Coronary artery (tissue), 2 donors: ENCODE measurements at places on chromosomes 5 and 9.

DNA sequence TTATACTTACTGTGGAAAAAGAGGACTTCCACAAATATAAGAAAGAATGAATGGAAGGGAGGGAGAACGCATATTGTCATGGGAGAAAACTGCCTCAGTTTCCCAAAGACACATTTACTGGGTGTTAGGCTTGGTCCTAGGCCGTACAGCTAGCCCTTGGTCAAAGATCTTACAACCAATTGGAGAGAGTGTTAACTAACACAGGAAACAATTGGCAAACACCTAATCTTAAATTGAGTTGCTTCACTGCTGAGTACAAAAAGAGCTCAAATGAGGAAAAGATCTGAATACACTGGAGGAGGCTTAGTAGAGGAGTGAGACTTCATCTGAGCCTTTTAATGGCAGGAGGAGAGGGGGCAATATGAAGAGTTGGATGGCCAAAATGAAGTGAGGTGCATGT, 161.7 kb downstream of the GLIS3 start:
- DNase-seq, result no peak

DNA sequence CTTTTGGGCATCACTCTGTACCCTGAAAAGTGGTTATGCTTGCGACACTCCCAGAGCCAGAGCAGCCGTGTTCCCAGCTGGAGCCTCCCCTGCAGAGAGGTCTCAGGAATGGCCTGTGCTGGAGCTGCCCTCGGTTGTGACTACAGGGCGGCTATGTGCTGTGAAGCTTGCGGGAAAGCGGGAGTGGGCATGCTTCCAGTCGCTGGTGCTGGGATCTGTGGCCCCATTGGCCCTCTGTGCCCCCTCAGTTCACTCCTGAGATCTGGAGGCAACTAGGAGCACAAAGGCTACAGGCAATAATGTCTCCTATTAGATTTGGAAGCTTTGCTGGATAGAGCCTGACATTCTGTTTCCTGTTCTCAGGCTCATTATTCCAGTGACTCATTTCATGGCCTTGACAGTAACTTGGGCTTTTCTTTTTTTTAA, 56.9 kb downstream of the GPR107 start:
- DNase-seq, result no peak

- no peak for DNase-seq
Measured at GRCh38 chr5:68041293-68041692, 174.3 kb upstream of the PIK3R1 start.

DNA sequence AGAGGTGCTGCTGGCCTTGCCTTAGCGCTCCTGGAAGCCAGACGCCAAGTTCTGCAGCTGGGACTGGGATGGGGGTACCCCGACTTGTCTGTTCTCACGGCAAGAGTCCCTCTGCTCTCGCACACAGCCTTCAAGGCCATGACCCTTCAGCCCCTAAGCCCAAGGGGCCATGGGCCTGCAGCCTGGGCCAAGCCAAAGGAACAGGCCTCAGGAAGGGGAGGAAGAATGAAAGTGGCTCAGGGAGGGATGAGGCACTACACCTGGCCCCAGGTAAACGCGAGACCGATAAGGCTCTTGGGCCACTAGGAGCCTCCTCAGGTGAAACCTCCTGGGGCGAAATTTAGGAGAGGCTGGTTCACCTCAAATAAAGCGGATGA, 3.9 kb downstream of the EBF1 start:
- no peak for DNase-seq

GRCh38 chr9:8899511-8899910, 1099.9 kb upstream of the DMAC1 start:
- DNase-seq, result no peak

- no peak for DNase-seq
Measured at GRCh38 chr9:89189215-89189614, 10.6 kb upstream of the SHC3 start.

DNA sequence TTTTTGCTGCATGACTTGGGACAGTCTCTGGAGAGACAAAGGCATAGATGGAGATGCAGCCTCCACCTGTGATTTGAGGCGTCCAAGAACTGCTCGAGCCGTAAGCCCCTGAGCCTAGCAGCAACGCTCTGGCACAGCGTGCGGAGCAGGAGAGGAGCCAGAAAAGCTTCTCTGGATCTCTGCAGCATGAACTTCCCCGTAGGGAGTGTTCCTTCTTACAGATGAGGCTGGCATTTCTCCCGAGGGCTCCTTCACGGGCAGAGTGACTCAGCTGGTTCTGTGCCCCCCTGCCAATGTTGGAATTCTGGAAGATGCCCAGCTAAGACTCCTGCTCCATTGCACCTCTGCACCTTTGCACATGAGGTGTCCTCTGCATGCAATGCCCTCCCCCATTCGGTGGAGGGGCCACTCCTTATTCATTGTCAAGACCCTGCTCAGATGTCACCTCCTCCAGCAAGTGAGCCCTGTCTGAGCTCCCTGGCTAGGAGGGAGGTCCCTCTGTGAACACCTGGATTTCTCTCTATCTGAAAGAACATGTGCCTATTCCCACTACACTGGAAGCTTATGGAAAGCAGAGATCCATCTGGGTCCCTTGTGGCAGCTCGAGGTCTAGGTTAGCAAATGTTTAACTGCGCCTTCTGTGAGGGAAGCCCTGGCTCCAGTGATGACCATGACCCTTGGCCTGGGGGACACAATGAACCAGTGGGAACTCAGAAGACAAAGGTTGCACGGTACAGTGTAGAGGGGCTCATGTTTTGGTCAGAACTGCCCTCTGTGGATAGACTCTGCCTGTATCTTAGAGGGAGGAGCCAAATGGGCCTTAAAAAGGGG, 39.6 kb downstream of the SH3PXD2B start:
- DNase-seq, result peak; percentile 79

GRCh38 chr5:99379187-99379586, 450.4 kb upstream of the CHD1 start:
- no peak for DNase-seq

- no peak for DNase-seq
Measured at GRCh38 chr5:153122403-153122802, 368.1 kb upstream of the GRIA1 start.

- no peak for DNase-seq
Measured at GRCh38 chr9:35227284-35227683, 65.5 kb downstream of the UNC13B start.

GRCh38 chr5:126847826-126848251, 70.9 kb downstream of the LMNB1 start:
- DNase-seq, result no peak

GRCh38 chr5:90153031-90153430, 256.5 kb downstream of the CETN3 start:
- DNase-seq, result no peak

GRCh38 chr9:136672431-136673087, 9.8 kb downstream of the EGFL7 start:
- no peak for DNase-seq

DNA sequence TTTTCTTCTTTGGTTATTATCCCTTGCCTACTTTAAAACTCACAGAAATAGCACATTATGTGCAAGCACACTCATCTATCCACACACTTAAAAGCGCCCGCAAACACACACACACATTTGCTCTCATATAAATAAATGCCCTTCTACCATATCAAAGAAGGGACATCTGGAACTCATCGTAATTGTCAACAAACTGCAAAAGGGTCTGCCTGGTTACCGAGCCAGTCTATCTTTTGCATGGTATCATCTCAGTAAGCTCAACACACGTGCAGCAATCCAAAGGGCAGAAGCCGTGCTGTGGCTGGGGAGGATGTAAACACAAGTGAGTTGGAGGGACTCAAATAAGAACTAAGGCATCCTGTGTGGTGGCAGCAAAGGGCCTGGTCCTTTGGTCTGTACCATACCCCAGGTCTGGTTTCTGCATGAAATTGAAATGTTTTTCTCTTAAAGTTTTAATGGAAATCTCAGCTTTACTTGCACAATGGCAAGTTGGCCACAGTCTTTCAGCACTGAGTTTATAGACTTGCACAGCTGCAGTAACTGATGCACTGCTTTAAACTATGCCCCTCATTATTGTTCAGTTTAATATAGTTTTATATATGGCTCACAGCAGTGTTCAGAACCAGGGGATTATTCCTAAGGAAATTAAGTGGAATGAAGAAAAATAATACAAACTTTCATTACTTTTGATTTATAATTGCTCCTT, 331.0 kb downstream of the ADAMTS6 start:
- DNase-seq, result no peak

GRCh38 chr5:72956324-72957140, 691 bp downstream of the FCHO2 start:
- peak; percentile 81 for DNase-seq

GRCh38 chr9:136081826-136082495, 13.1 kb downstream of the NACC2 start:
- no peak for DNase-seq

DNA sequence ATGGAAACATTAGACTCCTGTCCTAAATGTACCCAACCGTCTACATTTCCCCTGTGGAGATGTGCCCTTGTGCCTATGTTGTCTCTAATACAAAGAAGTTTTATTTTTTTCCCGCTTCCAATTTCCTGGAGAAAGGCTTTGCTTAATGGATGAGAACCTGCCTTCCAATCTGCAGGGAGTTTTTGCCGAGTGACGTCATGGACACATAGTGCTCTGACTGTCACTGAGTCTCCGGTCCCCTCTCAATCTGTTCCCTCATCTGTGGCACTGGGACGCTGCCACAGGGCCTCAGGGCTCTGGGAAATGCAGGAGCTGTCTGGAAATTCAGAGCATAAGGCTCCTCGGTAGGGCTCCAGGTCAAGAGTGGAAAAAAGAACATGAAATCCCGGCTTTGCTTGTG, 144.8 kb downstream of the PDZD2 start:
- no peak for DNase-seq

DNA sequence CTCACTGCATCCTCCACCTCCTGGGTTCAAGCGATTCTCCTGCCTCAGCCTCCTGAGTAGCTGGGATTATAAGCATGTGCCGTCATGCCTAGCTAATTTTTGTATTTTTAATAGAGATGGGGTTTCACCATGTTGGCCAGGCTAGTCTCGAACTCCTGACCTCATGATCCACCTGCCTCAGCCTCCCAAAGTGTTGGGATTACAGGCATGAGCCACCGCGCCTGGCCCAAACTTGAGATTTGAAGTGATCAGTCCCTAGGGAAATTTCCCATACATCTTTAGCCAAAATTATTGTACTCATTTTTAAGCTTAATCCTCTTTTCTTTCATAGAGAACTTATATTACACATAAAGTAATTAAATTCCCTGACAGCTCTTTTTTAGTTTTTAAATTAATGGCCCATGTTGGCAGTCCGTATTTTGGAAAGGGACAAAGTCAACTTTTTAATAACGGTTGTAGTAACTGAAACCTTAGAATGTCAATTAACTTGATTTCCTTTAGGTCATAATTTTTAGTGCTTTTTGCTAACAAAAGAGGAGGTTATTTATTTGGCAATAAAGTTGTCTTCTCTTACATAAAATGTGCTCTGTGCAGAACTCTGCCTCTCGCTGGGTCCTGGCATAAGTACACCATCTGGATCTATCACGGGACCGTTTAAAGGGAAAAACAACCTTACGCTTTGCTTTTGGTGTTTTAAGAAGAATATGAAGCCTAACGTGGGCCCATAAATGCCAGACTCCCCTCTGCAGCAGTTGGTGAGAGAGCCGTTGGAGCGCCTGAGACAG, 142.3 kb upstream of the OTULINL start:
- DNase-seq, result no peak

- DNase-seq, result no peak
Measured at GRCh38 chr5:127256886-127257597, 33.6 kb upstream of the MEGF10 start.

- DNase-seq, result no peak
Measured at GRCh38 chr9:134691695-134692572, 50.3 kb downstream of the COL5A1 start.

- no peak for DNase-seq
Measured at GRCh38 chr5:156020647-156021046, 306.3 kb upstream of the SGCD start.

- no peak for DNase-seq
Measured at GRCh38 chr5:149128023-149128875, 13.0 kb upstream of the ABLIM3 start.

DNA sequence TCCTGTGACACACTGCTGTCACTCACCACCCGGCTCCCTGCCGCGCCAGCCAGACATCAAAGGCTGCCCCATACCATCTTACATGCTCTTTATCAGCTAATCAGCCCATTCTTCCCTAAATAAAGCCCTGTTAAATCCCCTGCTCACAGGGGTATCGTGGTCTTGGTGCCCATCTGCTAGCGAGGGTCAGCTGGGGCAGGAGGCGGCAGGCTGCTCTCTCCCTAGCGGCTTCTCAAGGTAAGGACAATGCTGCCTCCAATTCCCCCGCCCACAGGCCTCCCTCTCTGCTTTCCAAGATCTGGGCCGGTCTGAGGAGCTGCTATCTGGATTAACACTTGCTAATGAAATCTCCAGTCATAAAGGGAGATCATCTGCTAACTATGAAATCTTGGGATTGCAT, 26.8 kb downstream of the BARHL1 start:
- DNase-seq, result no peak

GRCh38 chr9:37283730-37284325, 138.7 kb upstream of the GRHPR start:
- no peak for DNase-seq
